ENCODE measurements at places on chromosomes 4 and X.
A peak's percentile ranks its signal among the peaks of the same experiment; 100 is the strongest.

GRCh38 chr4:89101256-89102161, 9.8 kb upstream of the TIGD2 start:
- DNase-seq, result no peak

GRCh38 chr4:67052814-67053675, 492.3 kb downstream of the CENPC start:
- DNase-seq, result no peak

GRCh38 chrX:41108007-41108406, 22.8 kb downstream of the USP9X start:
- DNase-seq, result no peak

DNA sequence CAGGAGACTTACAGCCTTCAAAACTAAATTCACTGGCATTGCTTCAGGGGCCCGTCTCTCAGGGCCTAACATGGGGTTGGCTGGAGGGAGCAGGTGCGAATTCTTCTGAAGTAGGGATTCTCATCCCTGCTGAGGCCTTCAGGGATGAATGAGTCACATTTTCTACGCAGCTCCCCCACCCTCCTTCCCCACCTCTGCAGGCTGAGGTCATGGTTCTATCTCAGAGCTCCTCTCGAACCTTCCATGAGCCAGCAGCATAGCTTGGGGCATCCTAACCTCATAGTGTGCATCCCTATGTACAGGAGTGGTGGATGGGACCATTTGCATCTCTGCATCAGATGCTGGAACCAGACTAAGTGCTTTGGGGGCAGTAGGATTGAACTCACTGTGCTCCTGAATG, 309.2 kb downstream of the EVC2 start:
- no peak for DNase-seq

DNA sequence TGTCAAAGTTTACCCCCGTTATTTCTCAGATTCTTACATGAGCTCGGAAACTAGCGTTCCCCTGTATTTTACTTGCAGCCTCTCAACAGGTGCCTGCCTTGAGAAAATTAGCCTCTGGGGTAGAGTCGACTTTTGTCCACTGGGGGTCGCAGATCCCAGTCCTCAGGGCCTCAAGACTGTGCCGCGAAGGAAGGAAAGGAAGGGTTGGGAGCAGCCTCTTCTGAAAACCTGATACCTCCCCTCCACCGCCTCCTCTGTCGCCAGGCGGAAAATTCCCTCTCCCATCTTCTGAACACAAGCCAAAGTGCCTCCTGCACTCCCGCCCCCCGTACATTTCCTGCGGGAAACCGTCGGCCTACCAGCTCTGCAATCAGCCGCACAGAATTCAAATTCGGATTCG, 44.4 kb upstream of the TMSB15B start:
- peak; percentile 34 for DNase-seq

DNA sequence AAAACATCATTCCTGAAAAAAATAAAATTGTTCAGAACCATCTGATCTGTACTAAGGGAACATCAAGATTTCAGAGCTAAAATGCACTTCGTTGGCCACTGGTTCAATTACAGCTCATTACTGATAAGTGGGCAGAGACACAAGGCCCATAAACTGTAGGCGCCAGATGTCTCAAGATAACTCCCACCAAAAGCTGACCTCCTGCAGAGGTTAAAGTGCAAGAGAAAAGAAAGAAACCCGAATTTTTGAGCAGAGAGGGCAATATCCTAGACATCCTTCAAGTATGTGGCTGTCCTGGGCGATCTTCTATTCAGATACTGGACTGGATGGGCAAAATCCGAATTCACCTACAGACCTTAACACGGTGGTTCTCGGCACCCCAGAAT, 660 bp downstream of the GEMIN8 start:
- no peak for DNase-seq

DNA sequence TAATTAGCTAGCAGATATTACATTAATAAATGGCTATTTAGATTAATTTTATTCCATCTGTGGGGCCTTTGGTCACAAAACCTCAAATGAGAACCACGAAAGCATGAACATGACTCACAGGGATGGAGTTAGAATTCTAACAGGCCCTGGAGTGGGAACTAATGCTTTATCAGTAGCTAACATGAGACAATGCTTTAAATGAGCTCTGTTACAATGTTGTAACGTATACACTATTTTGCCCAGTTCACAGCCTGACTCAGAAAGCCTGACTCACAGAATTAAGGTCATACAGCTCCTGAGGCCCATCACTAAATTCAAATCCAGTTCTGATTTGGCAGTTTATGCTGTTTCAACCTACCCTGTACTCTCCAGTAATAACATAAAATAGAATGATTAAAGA, 23.2 kb downstream of the VEGFC start:
- DNase-seq, result no peak

DNA sequence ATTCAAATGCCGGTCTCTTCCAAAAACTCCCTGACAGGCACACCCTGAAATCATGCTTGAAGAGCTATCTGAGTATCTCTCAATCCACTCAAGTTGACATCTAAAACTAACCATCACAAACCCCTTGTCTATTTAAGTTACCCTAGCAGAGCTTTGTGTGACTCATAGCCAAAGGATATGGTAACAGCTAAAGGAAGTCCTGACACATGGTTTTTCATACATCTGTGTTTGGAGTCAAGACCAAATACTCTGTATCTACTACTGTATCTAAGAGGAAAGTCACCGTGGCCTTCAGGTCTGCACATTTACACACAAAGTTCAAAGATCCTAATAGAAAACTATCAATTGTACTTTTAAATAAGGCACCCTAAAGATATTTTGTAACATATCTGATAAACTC, 239.6 kb upstream of the VCX start:
- no peak for DNase-seq
